Right lobe of liver (tissue), 6 donors: ENCODE measurements at places on chromosomes 3 and 15. TPM values are rescaled to one million over a fixed set of nuclear protein-coding genes. Genes with fewer than 3 reads are reported as not detected.

TUSC7 gene
- not detected for total RNA-seq

APEH gene
- 72.4 TPM for total RNA-seq

DNA sequence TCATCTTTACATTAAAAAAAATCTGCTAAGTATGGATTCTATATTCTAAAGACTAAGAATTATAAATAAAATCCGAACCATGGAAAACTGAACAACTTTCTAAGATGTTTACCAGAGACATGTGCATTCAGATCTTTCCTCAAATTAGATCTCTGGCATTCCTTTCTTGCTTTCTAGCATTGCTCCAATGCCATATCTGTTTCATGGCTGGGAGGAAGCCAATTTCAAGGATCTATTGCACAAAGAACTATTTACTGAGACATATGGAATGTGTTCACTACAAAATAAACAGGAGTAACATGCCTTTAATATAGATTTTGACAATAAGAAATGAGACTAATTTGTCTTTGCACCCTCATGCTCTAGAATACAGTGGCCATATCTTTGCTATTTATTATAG, 45.1 kb upstream of the NANOGP8 start:
- DNase-seq, result no peak

GRCh38 chr3:126758026-126758425, 54.0 kb downstream of the CHCHD6 start:
- DNase-seq, result no peak
